Posterior vena cava (tissue), 2 donors: ENCODE measurements at places on chromosomes 2 and 18. TPM values are rescaled to one million over a fixed set of nuclear protein-coding genes. Genes with fewer than 3 reads are reported as not detected.
A peak's percentile ranks its signal among the peaks of the same experiment; 100 is the strongest.

DNA sequence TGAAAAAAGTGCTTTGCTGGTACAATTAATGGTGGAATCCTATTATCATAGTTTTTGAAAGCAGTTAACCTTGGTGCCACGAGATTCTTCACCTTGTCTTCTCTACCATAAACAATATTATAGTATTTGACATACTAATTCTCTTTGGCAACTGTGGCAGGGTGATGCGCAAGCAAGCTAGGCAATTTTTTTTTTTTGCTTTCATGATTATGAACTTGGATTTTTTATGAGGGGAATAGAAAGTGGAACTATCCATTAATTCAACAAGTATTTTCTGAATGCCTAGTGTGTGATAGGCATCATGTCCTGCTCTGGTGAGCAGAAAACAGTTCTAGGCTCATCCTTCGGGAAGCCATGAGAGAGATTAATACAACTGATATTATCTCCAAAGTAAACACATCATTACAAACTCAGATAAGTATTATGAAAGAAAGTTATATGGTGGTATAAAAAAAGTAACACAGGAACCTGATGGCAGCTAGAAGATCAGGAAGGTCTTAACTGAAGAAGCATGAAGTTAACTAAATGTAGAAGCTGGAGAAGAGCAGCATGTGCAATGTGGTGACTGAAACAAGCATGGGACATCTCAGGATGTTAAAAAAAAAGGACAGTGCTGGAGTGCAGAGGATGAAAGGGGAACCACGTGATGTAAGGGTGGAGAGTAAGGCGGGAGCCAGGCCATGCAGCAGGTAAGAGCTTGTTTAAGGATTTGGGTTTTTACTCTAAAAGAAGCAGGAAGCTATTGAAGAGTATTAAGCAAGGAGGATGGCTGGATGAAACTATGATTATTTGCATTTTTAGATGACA is 113.7 kb downstream of the ZEB2 start:
- no peak for DNase-seq

- no peak for DNase-seq
These were observed 97.6 kb upstream of the PARD3B start for GRCh38 chr2:204447722-204448121.

- DNase-seq: no peak
These were observed 115.2 kb downstream of the LIPG start for GRCh38 chr18:49677081-49677480.

GRCh38 chr2:235537587-235537986 is 43.7 kb downstream of the AGAP1 start:
- no peak for DNase-seq

- peak; percentile 88 for DNase-seq
These were observed at the start of gene ASXL3 for GRCh38 chr18:33577685-33578517. Gene ASXL3, plus strand, starts transcription at chr18:33578219. Its CDS starts 413 bp downstream, at chr18:33578632.

DNA sequence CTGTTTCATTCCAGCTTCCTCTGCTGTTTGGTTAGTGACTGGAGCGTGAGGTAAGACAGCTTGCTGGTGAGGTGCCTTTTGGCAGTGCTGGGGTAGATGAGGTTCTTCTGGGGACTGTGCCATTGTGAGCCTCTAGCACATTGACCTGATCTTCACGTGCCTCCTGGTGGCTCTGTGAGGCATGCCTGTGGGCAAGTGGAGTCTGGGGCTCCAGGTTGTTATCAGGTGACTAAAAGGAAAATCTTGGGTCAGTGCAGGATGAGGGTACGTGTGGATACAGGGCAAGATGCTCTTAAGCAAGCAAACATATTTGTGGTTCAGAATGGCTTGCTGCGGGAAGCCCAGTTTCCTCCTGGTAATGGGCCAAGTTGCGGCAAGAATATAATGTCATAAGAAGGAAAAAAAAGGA is 75.4 kb downstream of the FHOD3 start:
- DNase-seq: no peak

DNA sequence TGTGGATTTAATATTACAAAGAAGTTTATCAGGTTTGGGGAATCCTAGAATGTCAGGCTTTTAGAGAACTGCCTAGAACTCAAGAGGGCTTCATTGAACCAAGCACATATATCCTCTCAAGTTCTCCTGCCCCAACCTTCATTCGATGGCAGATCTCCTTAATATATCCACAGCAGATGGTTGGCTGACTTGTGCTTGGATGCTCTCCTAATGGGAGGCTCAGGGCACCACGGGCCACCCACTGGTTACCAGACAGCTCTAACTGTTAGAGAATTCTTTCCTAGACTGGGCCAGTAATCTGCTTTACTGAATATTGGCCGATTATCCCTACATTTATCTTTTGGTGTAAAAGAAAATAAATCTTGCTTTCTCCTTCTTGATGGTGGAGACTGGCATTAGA is 87.2 kb upstream of the ATP8B1 start:
- DNase-seq: no peak

GRCh38 chr18:24584813-24585212 is 124.4 kb downstream of the HRH4 start:
- no peak for DNase-seq

Gene IL36A
- total RNA-seq: not detected

Gene NEU4
- total RNA-seq: 0.38 TPM

Gene KLHL41
- total RNA-seq: 0.60 TPM

Gene MLPH
- 6.0 TPM for total RNA-seq

Gene LAMA3
- total RNA-seq: 48.4 TPM

Gene UGT1A6
- total RNA-seq: not detected

Gene CD302
- 52.4 TPM for total RNA-seq

Gene BARD1
- total RNA-seq: 19.1 TPM

Gene RGPD3
- not detected for total RNA-seq
